Ascending aorta (tissue), 2 donors: ENCODE measurements at places on chromosomes 11 and 22.

DNA sequence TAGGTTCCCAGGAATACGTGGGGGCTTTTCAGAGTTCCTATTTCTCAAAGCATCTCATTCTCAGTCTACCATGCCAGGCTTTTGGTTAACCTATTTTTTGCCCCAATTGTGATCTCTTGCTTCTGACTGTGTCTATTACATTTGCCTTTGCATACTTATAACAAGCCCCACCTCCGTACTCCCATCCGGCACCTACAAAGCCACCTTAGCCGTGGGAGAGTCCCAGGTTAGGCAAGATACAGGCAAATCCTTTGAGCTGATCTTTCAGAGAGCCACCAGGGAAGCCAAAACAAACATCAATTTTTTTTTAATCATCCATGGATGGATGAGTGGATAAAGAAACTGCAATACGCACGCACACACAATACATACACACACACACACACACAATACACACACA is 18.6 kb upstream of the PANX3 start:
- H3K27me3 ChIP-seq, result no peaks in the 10 kb centered on the region
- no peak for DNase-seq
- H3K27ac ChIP-seq, result no peak overlapping the region
- no peaks in the 10 kb centered on the region for H3K4me1 ChIP-seq

GRCh38 chr11:15371533-15371932 is 256.8 kb downstream of the INSC start:
- no peak overlapping the region for H3K4me3 ChIP-seq
- no peak overlapping the region for H3K27ac ChIP-seq
- H3K36me3 ChIP-seq, result no peaks in the 10 kb centered on the region
- no peak for DNase-seq
- no peaks in the 10 kb centered on the region for H3K27me3 ChIP-seq

- no peaks in the 10 kb centered on the region for H3K27me3 ChIP-seq
- no peak overlapping the region for H3K4me3 ChIP-seq
- DNase-seq, result no peak
- no peaks in the 10 kb centered on the region for H3K36me3 ChIP-seq
- no peak overlapping the region for H3K27ac ChIP-seq
These were observed 154.1 kb downstream of the AASDHPPT start for GRCh38 chr11:106231591-106231990.

DNA sequence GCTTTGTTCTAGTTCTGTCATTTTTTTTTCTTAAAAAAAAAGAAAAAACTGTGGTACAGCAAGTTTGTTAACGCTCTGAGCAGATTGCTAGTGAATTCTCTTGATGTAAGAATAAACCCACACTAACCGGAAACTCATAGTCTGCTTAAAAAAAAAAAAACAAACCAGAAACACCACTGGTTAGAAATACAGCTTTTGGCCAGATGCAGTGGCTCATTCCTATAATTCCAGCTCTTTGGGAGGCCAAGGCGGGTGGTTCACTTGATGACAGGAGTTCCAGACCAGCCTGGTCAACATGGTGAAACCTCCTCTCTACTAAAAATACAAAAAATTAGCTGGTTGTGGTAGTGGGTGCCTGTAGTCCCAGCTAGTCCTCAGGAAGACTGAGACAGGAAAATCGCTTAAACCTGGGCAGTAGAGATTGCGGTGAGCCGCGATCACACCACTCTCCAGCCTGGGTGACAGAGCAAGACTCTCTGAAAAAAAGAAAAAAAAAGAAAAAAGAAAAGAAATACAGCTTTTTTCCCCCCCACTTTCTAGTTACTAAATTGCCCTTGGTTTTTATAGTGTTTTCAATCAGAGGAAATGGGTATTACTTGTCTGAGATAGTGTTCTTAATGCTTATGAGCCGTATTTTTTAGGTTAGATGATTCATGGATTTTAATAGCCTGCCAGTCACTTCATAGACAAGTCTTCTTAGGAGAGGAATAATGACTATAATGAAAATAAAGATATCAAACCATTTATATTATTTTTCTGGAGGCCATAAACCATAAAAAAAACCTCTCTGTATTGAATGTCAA is 222.8 kb downstream of the DDX10 start:
- no peak overlapping the region for H3K27ac ChIP-seq
- H3K27me3 ChIP-seq, result no peaks in the 10 kb centered on the region
- H3K36me3 ChIP-seq, result no peaks in the 10 kb centered on the region
- DNase-seq, result no peak
- no peaks in the 10 kb centered on the region for H3K4me1 ChIP-seq

GRCh38 chr11:24679821-24680351 is 183.0 kb downstream of the LUZP2 start:
- no peaks in the 10 kb centered on the region for H3K36me3 ChIP-seq
- H3K4me1 ChIP-seq, result no peaks in the 10 kb centered on the region
- no peak overlapping the region for H3K4me3 ChIP-seq
- DNase-seq, result no peak
- H3K27ac ChIP-seq, result no peak overlapping the region

DNA sequence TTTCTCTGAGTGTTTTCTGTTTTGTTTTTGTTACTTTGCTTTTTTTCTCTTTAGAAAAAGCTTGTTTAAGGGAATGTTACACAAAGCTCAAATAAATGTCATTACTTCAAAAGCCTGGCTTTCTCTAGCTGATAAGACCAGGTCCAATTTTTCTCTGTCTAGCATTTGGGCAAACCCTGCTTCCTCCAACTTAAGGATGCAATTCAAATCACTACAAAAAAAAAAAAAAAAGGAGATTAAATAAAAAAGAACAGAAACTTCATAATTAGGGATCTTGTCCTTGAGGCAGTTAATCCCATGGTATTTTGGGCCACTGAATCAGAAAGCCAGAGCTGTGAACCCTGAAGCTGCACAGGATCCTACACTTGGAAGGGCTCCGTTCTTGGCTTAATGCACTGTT is 480.8 kb upstream of the KIRREL3 start:
- H3K4me3 ChIP-seq, result no peak overlapping the region
- no peak for DNase-seq
- H3K4me1 ChIP-seq, result no peaks in the 10 kb centered on the region
- H3K27ac ChIP-seq, result no peak overlapping the region
- no peaks in the 10 kb centered on the region for H3K36me3 ChIP-seq
- no peaks in the 10 kb centered on the region for H3K27me3 ChIP-seq

DNA sequence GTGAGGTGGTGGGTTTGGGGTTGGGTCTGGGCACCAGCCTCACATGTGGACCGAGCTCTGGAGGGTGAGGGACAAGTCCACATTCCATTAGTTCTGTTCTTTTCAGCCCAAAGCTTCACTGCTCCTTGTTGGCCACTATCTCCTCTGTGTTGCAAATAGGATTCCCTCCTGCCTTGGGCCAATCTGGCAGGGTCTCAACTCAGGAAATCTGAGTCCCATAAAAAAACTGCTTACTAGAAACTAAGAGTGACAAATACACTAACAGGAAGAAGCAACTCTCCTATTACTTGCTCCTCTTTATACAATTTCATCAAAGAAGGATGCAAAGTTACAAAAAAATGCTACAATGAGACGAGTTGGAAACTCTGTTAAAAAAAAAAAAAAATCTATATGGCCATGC is 66.2 kb upstream of the CSNK1E start:
- H3K27ac ChIP-seq, result no peak overlapping the region
- H3K4me3 ChIP-seq, result no peak overlapping the region
- no peak for DNase-seq

- peak overlapping the region; percentile 83 for H3K27ac ChIP-seq
- peaks cover 20% of the 10 kb centered on the region for H3K4me1 ChIP-seq
- no peaks in the 10 kb centered on the region for H3K27me3 ChIP-seq
- H3K4me3 ChIP-seq, result no peak overlapping the region
These were observed 65.4 kb upstream of the BLID start for GRCh38 chr11:122181372-122181771.

GRCh38 chr22:44748524-44748923 is 3.9 kb upstream of the ARHGAP8 start:
- no peaks in the 10 kb centered on the region for H3K4me1 ChIP-seq
- no peak overlapping the region for H3K4me3 ChIP-seq
- no peak overlapping the region for H3K27ac ChIP-seq
- H3K36me3 ChIP-seq, result no peaks in the 10 kb centered on the region
- no peak for DNase-seq

- peaks cover 45% of the 10 kb centered on the region for H3K4me1 ChIP-seq
- no peaks in the 10 kb centered on the region for H3K27me3 ChIP-seq
- no peak for DNase-seq
- peaks cover 2% of the 10 kb centered on the region for H3K36me3 ChIP-seq
These were observed 11.0 kb downstream of the CHST1 start for GRCh38 chr11:45654231-45655011.

- no peak for DNase-seq
- no peaks in the 10 kb centered on the region for H3K36me3 ChIP-seq
- no peak overlapping the region for H3K27ac ChIP-seq
- no peak overlapping the region for H3K4me3 ChIP-seq
- no peaks in the 10 kb centered on the region for H3K4me1 ChIP-seq
- no peaks in the 10 kb centered on the region for H3K27me3 ChIP-seq
These were observed 806.2 kb upstream of the RAG2 start for GRCh38 chr11:37404231-37404630.
